ENCODE measurements at places on chromosomes 12 and 14.

- DNase-seq, result no peak
These were observed 362.6 kb downstream of the AEBP2 start for GRCh38 chr12:19801941-19802340.

GRCh38 chr12:2076196-2076570 lies 23.4 kb downstream of the CACNA1C start:
- DNase-seq, result no peak

DNA sequence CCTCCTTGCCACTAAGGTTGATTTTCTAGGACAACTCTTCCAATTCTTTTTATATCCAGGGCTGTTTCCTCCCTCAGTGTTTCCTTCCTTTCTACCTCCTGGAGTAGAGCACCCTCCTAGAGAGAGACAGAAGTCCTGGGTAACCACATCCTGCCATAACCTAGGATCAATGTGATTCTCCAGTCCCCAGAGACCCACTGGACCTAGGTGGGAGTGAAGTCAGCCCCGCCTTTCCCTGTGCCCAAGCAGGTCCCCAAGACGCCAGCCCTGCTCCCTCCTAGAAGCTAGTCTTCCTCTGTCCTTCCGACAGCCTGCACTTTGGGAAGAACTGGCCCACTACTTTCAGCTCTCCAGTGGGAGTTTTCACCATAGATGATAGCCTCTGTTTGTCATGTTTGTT lies 166.8 kb upstream of the PLEKHG7 start:
- DNase-seq, result no peak

- no peak for DNase-seq
These were observed 28.8 kb downstream of the SCARB1 start for GRCh38 chr12:124834822-124835221.

DNA sequence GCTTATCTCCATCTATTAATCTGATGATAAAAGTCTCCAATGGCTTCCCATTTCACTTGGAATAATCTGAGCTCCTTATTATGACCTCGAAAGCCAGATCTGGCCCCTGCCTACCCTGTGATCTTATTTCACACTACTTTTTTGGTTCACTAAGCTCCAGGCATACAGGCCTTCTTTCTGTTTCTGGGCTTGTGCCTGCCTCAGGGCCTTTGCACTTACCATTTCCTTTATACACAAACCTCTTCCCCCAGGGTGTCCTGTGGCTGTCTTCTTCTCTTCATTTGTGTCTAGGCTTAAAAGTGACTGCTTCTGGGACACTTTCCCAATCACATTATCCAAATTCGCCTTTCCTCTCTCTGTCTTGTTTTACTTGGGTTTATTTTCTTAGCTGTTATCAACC lies 478.8 kb downstream of the LRIG3 start:
- DNase-seq, result no peak

- DNase-seq, result no peak
These were observed 17.5 kb downstream of the SSH1 start for GRCh38 chr12:108839890-108840230.

- no peak for DNase-seq
These were observed 25.1 kb downstream of the UBR7 start for GRCh38 chr14:93232159-93232558.

DNA sequence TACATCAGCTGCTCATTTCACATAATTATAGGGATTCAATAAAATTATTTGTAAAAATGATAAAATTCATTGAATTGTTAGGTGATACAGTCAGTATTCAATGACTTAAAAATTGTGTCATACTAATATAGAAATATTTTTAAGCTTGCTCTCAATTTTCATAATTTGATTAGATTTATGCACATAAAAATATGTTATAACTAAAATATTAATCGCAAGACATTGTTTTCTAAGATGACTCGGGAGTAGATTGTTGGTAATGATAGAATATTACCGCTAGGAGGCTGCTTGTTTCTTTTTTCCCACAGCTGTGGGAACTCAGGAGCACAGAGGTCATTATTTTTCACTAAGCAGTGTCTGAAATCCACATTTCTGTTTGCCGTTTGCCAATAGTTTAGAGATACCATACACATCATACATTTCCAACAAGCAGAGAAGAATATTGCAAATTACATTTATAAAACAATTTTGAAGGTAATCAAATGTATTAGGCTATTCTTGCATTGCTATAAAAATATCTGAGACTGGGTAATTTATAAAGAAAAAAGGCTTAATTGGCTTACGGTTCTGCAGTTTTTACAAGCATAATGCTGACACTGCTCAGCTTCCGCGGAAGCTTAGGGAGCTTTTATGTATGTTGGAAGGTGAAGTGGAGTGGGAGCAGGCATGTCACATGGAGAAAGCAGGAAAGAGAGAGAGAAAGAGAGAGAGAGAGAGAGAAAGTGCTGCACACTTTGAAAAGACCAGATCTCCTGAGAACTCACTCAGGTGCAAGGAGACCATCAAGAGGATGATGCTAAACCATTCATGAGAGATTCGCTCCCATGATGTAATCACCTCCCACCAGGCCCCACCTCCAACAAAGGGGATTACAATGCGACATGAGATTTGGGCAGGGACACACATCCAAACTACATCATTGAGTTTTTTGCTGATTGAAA lies 9.2 kb downstream of the CD69 start:
- no peak for DNase-seq

GRCh38 chr14:105010891-105011291 lies 10.0 kb downstream of the CDCA4 start:
- no peak for DNase-seq

GRCh38 chr14:23078692-23079116 lies 16.2 kb downstream of the ACIN1 start:
- no peak for DNase-seq

- DNase-seq, result no peak
These were observed 641.9 kb upstream of the FBXO33 start for GRCh38 chr14:40074169-40074568.

DNA sequence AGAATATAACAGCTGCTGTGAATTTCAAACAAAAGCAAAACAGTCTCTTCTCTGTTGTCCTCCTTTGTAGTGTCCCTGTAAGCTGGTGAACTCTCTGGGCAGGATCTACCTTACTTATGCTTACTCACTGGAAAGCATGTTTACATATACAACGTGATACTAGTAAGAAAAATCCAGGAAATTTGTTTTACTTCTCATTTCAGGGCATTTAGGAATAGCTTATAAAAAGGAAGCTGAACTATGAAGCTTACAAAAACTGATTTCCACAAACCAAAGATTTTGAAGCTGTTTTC lies 311.0 kb downstream of the NOVA1 start:
- no peak for DNase-seq

- no peak for DNase-seq
These were observed 105.4 kb downstream of the TTC8 start for GRCh38 chr14:88929656-88930436.

GRCh38 chr12:52645120-52645761 lies 6.8 kb downstream of the KRT2 start:
- no peak for DNase-seq

GRCh38 chr12:49789992-49790391 lies 38.2 kb downstream of the NCKAP5L start:
- no peak for DNase-seq

GRCh38 chr12:124583854-124584253 lies 16.4 kb upstream of the NCOR2 start:
- DNase-seq, result no peak

DNA sequence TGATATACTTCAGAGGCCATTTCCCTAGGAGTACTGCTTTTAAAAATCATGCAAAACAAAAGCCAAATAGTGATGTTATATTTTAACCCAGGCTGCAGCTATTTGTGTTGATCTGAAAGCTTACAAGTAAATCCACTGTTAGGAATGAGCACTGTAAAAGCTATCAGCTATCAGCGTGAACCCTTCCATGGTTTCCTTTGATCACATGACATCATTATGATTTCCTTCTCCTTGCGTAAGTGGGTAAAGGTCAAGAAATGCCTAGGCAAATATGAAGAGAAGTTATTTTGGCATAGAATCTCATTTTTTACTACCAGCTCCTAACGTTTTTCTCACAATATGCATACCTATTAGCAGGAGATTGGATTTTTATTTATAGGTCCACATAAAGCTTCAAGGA lies 48.6 kb upstream of the CATSPERB start:
- no peak for DNase-seq

Data from GM20000 (cell line).